ENCODE measurements at places on chromosomes 7 and 10. TPM values are rescaled to one million over a fixed set of nuclear protein-coding genes. Genes with fewer than 3 reads are reported as not detected.

DNA sequence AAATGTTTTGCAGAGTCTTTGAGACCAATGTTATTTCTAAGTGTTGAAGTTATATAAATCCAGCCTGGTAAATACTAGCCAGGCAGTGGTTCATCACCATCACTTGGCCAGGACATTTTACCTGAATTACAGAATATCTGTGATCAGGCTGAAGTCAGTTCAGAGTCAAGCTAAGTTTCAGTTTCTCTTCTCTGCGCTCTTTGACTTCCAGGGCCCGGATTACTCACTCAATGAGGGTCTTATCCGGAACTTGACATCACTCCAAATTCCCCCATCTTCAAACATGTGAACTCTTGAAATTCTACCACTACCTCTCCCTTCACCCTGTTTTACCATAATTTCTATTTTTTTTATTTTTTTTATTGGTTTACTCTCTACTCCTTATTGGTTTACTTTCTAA, 36.6 kb upstream of the CCAR1 start:
- DNase-seq: no peak

DNA sequence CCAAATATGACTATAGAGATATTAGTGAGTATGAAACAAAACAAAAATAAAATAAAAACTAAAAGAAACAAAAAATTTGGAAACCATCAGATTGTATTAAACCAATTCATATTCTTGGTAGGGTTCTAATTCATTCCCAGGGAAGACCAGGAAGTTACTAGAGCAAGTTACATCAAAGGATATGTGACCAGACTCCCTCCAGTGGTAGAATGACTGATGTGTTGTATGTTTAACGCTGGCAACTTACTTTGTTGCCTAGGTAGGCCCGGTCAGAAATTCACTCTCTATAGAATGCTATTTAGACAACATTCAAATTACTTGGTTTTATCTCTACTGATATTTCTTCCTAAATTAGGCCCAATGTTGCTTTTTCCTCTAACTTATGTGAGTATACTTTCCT, 5.2 kb downstream of the PHYHIPL start:
- DNase-seq: no peak

MMP21 gene
- not detected for total RNA-seq

DNA sequence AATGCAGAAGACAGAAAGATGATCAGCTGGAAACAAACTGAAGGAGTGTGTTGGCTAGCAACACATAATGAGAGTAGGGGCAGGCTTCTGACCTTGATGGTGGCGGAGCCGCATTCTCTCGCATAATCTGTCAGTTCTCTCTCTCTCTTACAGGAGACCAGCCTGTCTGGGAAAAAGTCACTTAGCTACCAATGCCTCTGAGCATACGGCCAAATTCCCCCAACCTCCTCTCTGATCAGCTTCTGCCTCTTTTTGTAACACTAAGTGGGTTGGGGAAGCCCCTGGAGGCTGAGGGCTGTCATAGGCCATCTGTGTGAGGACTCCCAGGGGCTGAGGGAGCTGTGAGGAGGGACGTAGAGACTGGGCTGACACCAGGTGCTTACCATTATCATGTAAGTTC, 104.6 kb downstream of the HIPK2 start:
- no peak for DNase-seq

ASL gene
- total RNA-seq: 23.1 TPM

GJD4 gene
- total RNA-seq: not detected

RBP3 gene
- total RNA-seq: under 0.01 TPM

DNA sequence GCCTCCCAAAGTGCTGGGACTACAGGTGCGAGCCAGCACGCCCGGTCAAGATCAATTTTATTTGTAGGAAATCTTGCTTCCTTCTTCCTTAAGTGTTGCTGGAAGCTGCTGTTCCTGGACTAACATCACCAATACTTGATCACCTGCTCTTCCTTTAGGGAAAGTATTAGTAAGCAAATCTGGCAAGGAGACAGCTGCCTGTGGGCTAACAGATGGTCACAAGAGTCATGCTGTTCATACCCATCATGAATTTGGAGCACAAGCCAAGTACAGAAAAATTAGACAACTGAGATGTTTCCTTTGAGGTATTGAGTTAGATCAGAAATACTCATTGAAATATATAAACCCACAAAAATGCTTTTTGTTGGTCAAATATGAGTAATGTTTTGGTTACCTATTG, 27.9 kb downstream of the BAIAP2L1 start:
- no peak for DNase-seq

GRCh38 chr7:45237788-45238461, 80.3 kb downstream of the RAMP3 start:
- peak; percentile 62 for DNase-seq

- no peak for DNase-seq
Observed at GRCh38 chr7:73477376-73477775, 43.8 kb downstream of the FZD9 start.

DNA sequence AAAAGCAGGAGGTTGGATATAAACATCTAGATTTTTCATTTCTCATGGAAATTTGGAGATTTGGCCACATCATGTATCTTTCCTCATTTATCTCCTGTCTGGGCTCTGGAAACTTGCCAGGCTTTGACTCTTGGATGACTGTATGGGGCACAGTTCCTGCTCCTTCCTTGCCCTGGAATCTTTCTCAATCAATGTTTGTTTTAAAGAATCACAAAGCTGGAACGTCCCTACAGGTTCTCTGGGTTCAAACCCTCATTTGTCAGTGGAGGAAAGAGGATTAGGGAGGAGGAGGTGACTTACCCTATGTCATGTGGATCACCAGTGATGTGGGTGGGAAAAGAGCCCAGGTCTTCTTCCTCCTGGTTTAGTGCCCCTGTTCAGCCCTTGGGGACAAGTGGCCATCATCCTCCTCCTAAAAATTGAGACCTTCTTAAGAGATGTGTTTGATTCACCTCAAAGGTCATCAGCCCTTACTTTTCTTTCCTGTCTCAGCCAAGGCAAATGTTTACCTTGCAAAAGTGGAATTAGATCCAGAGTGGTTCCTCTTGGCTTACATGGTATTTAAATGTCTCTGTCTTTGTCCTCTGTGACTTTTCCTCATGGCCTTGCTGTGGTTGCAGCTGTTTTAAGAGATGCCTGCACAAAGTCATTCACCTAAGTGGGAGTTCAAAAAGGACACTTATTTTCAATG, 38.8 kb upstream of the PDZD8 start:
- no peak for DNase-seq

TMEM130 gene
- total RNA-seq: 2.3 TPM

DNA sequence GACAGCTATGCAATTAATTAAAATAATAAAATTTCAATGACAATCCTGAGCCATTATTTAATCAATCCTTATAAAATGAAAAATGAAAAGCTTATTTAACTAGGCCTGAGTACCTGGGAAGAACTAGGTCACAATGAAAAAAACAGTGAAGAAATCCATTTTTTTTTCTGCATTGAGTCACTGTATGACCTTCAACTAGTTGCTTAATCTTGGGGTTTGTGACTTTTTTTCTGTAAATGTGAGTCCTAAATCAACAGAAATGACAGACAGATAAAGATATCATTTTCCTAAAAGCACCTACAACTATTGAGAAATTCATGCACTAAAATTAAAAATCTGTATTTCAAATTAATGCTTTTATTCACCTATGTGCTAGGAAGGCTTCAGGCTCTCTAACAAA, 96.8 kb downstream of the TMEM26 start:
- no peak for DNase-seq

GRCh38 chr7:146554556-146554955, 438.0 kb downstream of the CNTNAP2 start:
- no peak for DNase-seq

DNA sequence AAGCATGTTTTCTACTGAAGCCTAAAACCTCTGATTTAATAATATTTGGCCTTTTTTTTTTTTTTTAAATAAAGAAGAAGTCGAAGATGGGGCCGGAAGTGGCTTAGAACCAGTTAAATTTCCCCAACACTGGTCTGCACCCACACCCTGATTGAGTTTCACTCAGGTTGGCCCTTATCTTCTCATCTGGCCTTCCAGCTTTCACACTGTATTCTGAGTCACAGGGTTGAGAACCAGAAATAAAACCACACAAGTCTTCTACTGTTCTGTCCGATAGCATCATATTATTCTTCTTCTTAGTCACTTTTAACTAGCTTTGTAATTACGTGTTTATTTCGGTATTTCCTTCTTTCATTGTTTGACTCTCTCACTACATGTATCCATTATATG, 9.9 kb downstream of the ZNF365 start:
- no peak for DNase-seq

REEP3 gene
- total RNA-seq: 108 TPM

DNA sequence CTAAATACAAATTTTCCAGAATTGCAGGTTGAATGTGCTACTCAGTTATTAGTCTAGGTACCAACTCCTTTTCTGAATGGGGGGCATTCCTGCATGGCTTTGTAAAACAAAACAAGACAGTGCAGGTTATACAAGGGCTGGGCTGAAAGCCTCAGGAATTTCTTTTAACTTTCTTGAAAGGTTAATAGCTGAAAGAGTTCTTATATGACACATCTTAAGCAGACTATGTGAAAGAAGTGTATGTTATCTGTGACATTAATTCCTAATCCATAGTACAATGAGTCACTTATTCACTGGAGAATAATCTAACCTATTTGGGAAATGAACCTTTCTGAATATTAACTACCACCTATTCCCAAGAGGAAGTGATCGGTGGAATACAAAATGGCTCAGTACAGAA, 115.6 kb upstream of the FAM133B start:
- DNase-seq: no peak

FLNC gene
- 932 TPM for total RNA-seq

- no peak for DNase-seq
Observed at GRCh38 chr10:99996671-99997648, 12.8 kb downstream of the DNMBP start.

DNA sequence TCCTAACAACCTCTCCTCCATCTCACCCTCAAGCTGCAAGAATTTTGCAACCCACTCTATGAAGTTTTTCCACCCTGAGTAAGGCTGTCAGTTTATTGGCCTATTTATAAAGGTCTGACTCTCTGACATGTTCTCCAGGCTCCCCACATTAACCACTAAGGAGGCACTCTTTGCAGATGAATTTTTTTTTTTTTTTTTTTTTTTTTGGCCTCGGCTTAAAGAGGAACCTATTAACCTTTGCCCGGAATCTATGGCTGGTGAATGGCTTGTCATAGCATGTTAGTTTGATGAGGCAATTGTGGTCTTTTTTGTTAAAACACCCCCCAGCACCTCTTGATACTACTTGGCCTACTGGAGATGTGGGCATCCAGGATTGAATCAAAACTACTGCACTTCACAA, 57.1 kb downstream of the TBXAS1 start:
- no peak for DNase-seq

DNA sequence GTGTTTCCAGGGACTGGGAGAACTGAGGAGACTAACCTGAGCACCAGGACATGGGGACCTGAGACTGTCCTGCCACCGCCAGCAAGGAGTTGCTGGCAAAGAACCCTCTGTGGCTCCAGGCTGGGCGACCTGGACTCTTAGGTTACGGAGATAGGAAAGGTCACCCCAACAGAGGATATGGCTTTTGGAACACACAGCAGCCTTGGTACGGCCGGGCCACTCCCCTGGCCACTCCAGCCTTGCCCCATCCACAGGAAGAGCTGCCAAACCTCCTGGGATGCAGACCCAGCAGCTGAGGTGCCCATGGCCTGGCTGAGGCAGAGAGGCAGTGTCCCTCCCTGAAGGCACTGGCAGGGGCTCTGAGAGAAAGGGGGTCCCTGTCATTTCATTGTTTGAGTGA, 137.8 kb downstream of the OAT start:
- no peak for DNase-seq

DNA sequence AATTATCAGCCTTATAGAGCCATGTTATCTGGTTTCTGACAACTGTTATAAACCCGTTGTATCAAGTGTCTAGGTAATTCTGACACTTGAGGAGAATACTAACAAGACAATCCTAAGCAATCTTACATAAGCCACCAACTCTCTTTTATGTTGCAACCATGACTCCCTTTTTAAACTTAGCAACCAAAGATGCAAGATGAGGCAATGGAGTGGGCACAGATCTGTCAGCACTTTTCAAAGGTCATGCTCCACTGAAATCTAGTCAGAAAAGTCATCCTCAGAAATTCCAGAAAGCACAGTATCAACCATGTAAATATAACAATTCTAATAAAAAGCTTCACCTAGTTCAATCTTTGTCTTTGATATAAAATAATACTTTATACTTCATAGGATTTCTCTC, 77.0 kb upstream of the SEMA3A start:
- no peak for DNase-seq

DNA sequence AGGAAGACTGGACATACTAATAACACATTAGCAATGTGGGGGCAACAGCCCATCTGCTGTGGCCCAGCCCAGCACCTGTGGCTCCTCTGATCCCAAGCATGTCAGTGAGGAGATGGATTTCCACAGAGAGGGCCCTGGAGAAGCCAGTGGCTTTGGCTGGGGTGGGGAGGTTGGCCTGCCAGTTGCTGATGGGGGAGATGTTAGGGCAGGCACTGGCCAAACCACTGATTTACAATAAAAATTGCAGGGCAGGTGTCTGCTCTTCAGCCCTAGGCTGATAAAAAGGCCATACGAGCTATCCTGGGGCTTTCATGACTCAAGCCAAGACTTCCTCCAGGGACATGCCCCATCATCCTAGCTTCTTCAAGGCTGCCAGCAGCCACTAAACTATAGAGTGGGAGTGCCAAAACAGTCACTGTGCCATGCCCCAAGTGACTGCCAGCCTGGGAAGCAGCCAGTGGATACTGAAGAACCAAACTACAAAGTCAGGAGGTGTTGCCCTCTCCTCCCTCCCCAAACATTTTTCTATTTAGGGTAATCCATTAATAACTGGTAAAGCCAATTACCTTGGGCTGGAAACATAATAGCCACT, 37.8 kb downstream of the DPCD start:
- no peak for DNase-seq

DNA sequence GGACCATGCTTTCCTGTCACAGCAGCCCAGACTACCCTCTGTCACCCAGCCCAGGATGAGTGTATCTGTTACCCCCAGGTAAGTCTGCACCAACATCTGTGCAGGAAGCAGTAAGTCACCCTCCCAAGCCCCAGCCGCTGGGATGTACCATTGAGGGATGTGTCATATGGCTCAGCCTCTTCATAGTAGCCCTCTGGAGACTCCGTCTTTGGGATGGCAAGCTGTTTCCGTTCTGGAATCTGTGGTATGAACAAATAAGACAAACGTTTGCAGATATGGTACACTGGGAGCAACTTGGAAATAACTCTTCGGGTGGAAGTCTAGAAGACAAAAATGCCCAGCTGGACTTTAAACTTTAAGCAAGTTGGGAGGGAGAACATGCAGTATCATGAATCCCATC, 81.3 kb downstream of the AFAP1L2 start:
- no peak for DNase-seq
